ENCODE measurements at places on chromosomes 16 and 17. TPM values are rescaled to one million over a fixed set of nuclear protein-coding genes. Genes with fewer than 3 reads are reported as not detected.

- no peak for DNase-seq
Observed at GRCh38 chr16:68961778-68962402, 118.6 kb downstream of the TANGO6 start.

GRCh38 chr17:8921147-8921546 lies 44.4 kb downstream of the PIK3R5 start:
- DNase-seq = no peak

The OR3A3 gene
- not detected for total RNA-seq

The AATF gene
- 48.7 TPM for total RNA-seq

GRCh38 chr16:18958621-18959029 lies 25.1 kb upstream of the TMC7 start:
- DNase-seq = no peak

The SETD1A gene
- total RNA-seq = 19.6 TPM

The ABI3 gene
- total RNA-seq = 15.2 TPM

DNA sequence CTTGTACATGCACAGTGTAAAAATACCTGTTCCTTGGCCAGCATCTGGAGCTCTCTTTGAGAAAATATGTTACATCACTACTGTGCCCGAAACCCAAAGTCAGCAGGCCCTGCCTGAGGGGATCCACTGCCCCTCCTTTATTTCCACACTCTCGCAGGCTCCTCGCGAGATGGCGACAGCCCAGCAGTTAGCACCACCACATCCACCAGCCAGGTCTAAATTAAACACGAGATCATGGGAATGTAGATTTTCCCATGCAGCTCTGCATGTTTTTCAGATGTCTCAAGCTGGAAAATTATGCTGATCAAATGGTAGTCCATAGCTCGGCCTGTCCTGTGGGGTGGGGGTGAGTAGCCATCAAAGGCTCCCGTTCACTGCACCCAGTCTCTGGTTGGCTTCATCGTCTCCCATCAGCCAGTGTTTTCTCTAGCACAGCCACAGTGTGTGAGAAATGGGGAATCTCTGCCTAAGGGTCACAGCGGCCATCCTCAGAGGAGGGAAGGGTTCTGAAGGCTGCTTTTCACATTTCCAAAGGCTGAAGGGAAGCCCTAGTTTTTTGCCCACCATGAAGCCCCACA lies 34.7 kb downstream of the EPN2 start:
- no peak for DNase-seq

DNA sequence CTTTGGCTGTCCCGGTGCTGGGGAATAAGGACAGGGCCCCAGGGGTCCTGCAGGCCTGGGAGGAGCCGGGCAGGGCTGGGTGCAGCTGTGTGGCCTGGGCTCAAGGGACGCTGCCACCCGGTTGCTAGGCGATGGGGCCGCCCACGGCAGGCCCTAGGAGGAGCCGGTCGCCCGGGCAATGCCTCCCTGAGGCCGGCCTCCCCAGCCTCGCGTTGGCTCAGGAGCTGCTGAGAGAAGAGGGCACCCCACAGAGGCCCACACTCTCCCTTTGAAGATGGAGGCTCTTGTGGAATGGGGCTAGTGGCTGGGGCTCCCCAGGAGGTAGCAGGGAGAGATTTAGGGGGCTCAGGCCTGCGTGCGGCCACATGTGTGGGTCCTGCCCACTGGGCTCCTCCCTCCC lies at the start of gene CIBAR2:
Gene CIBAR2 (minus strand): TSS at position 109 of the 400 bp plus-strand sequence. CDS start 120 bp downstream, outside the sequence.
- DNase-seq = no peak

- DNase-seq = no peak
Observed at GRCh38 chr17:46822388-46822921, 4.0 kb upstream of the WNT3 start.

The NAE1 gene
- 67.8 TPM for total RNA-seq

The MAPK7 gene
- 30.6 TPM for total RNA-seq

GRCh38 chr17:40663252-40663651 lies 1.7 kb downstream of the KRT222 start:
- DNase-seq = no peak

GRCh38 chr17:75753514-75754377 lies 11.2 kb downstream of the GALK1 start:
- no peak for DNase-seq

- peak; percentile 69 for DNase-seq
Observed at GRCh38 chr16:56191156-56191815, at the start of gene GNAO1. Gene GNAO1 (plus strand): TSS chr16:56191489. CDS start chr16:56192236, 747 bp downstream.

DNA sequence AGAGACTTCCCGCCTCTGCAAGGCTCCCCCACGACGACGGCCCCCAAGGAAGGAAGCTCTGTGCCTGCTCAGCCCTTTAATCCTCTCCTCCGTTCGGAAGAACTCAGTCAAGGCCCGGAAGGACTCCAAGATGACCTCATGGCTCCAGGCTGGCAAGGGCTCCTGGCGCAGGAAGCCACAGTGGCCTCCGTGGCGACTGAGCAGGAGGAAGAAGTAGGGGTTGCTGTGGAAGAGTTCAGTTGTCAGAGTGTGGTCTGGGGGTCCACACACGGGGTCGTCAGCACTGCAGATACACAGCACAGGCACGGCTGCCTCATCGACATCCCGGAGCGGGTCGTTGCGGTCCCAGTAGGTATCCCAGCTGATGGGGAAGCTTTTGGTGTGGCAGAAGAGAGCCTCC lies 4.2 kb downstream of the ABHD15 start:
- no peak for DNase-seq

DNA sequence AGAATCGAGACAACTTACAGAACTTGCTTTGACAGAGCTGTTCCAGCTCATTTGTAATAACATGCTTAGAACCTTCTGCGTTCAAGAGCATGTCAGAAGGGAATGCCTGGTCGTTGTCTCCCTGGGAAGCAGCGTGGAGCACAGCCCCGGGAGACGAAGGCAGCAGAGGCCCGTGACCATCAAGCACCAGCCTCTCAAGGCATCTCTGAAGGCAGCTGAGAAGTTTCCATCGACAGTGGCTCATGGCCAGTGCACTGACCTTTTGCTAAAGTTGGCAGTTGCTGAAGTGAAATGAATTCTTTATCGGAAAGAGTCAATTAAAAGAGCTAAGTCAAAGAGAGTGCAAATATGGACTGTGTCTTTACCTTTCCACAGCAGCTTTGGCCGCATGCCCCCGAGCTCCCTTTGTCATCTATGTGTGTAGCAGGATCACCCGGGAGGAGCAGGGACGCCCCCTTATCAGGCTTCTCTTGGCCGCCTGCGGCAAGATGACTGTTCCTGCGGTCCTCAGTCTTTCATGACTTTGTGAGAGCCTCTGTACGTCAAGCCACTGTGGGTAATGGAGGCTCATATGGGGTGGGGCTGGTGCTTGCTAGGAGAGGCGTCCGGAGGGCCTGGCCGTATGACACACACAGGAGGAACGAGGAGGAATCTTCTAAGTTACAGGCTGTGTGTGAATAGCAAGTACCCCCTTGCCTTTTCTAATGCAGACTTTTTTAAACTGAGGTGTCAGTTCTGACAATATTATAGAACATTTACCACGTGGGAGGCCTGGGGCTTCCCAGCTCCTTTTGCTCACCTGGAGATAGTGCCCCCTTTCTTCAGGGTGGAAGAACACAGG lies 54.2 kb downstream of the LDHD start:
- no peak for DNase-seq

The PRSS8 gene
- 17.0 TPM for total RNA-seq

DNA sequence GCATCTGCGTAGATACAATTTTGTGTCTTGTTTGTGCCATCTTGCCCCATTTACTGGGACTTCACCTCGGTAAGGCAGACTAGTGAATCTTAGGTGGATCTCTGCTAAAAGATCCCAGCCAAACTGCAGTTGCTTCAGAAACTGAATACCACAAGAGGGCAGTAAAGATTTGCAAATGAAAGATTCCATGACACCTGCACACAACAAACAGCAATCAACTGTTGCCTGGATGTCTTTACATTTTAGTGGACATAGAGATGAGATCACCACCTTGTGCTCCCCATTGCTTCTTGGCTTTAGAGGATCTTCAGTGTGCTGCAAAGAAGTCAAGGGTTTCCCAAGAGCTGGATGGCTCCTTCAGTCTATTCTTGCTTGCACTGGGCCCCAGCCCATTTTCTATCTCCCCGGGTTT lies 119.2 kb upstream of the CACNG5 start:
- DNase-seq = no peak

The SLC6A4 gene
- 1.3 TPM for total RNA-seq

- no peak for DNase-seq
Observed at GRCh38 chr17:82803606-82804005, 36.2 kb downstream of the ZNF750 start.

GRCh38 chr17:76909971-76910760 lies 42.0 kb downstream of the MGAT5B start:
- no peak for DNase-seq

GRCh38 chr16:21283521-21284289 lies 5.6 kb upstream of the CRYM start:
- peak; percentile 61 for DNase-seq

DNA sequence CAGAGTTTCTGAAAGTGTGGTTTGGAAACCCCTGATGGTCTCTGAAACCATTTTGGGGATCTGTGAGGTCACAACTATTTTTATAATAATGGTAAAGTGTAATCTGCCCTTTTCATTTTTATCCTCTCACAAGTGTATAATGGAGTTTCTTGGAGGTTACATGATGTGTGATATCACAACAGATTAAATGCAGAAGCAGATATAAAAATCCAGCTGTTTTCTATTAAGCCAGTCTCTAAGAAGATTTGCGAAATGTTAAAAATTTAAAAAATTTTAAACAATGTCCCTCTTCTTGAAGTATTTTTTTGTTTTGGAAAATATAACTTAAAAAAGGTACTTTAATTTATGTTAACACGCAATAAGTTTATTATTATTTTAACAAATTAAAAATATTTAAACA lies 48.7 kb downstream of the RPGRIP1L start:
- DNase-seq = no peak

The THOC6 gene
- total RNA-seq = 29.8 TPM

The NXN gene
- 78.3 TPM for total RNA-seq

The KRT20 gene
- total RNA-seq = 4.7 TPM

DNA sequence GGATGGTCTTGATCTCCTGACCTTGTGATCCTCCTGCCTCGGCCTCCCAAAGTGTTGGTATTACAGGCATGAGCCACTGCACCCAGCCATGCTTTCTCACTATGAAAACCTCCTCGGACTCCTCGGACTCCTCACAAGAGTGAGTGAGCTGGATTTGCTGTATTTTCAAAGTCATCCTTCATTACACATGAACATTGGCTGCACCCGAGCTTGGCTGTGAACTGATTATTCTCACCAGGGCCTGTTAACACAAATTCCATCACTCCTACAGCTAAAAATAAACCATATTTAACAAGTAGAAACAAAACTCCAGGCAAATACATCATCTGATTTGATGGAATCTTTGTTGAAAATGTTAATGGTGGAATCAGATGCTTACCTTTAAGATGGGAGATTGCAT lies 50.3 kb downstream of the PITPNC1 start:
- DNase-seq = no peak

GRCh38 chr17:60766778-60767190 lies 89.1 kb downstream of the BCAS3 start:
- DNase-seq = no peak

The CORO6 gene
- 23.3 TPM for total RNA-seq

All from ureter (tissue), 1 donor.